Activated T-cell treated with anti-CD3 and anti-CD28 coated beads, Interleukin-2, amount 50 U/mL, for 72 hours (primary cell): ENCODE measurements at places on chromosomes 5 and 9.

DNA sequence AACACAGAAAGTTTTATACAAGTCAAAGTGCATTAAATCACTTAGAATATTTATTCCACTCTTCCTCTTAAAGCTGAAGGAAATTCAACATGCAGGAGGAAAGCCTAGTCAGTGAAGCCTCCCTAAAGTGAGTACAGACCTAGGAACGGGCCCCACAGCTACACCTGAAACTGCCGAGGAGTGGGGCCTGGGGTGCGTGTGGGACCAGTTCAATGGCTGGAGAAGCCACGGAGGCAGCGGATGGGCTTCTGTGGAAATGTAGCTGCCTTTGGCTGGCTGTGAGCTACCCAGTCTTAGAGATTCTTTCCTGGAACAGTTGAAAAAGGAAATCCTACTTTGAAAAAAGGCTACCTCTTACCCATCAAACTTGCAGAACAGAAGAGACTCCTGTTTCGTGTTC is 16.6 kb downstream of the ARPC5L start:
- no peak for DNase-seq

DNA sequence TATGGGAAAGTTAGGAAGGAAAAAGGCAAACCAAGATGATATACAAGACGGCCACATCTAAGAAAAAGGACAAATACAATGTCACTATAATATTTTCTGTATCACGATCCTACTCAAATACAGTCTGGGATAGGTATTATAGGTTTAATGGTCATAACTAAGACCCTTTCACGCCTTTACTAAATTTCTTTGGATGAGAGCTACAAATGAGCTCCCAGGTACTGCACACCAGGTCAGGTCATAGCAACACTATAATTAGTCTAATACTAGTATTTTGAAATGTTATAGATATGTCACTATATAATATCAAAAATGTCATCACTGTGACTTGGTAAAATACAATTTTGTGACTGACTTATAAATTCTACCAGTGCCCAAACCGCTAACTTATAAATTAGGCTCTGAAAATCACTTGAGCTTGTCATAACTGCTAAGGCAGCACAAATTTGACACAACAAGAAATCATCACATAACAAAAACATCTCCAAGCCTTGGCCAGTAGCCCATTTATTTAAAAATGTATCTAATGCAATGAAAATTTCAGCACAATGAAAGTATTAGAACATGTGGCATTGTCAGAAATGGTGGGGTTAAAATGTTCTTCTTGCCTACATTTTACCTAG is 6.9 kb downstream of the SELENOP start:
- DNase-seq = no peak

GRCh38 chr5:115194676-115195075 is 25.0 kb upstream of the TRIM36 start:
- DNase-seq = no peak

GRCh38 chr9:96453625-96454024 is 3.7 kb downstream of the HABP4 start:
- DNase-seq = no peak

DNA sequence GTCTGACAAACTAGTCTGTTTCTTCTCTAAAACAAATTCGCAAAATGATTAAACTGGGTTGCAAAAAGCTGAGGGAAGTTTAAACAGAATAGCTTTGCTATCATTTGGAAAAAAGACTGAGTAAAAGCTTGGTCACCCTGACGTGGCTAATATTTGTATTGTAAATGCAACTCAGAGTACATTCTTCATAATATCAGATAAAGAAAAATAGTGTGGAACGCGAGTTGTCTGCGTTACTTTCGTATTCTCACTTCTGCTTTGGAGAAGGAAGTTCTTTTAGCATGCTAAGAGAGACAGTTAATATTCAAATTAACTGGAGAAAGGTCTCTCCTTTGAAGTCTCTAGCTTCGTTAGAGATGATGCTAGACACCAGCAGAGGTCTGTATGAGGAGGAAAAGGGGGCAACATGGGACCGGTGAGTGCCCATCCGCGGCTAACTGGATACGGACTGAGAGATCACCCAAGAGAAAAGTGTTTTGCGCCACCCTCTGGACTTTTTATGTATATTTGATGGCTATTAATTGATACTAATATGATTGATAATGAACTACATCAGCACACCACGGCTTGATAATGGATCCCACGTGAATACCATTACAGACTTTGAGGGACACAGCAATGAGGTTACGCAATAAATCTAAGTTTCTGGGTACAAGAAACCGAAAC is 2.9 kb upstream of the CNTRL start:
- DNase-seq = peak; percentile 21

- no peak for DNase-seq
These were observed 53.5 kb downstream of the NIPSNAP3B start for GRCh38 chr9:104817437-104817836.

GRCh38 chr9:113361304-113362018 is 12.1 kb downstream of the BSPRY start:
- DNase-seq = no peak

DNA sequence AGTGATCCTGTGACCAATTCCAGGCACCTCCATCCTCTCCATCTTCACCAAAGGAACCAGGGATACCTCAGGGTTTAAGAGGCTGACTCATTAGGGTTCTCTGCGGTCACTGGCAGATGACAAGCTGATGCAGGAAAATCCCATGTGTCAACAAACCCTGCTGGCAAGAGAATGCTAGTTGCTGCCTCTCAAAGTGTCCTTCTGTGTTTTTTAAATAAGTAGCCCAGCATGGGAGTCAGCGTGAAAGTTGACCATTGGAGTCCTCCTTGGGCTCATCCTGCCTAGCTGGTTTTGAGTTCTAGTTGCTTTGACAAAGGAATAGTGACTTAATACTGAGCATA is 200.2 kb downstream of the SLIT3 start:
- no peak for DNase-seq

DNA sequence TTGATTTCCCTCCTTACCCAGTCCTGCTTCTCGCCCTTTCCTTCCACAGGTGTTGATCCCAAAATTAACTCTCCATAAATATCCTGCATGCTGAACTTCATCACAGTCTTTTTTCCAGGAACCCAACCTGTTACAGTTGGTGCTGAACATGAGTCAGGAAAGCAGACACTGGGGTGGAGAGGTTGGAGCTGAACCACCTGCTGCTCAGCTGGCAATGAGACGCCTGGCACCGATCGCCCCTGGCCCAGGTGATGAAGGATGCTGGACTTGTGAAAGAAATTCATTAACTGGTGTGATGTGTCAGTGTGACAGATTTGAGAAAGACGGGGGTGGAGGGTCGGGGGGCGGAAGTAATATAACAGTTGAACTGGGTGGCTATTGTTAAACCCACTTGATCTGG is 30.6 kb downstream of the CPLX2 start:
- no peak for DNase-seq

DNA sequence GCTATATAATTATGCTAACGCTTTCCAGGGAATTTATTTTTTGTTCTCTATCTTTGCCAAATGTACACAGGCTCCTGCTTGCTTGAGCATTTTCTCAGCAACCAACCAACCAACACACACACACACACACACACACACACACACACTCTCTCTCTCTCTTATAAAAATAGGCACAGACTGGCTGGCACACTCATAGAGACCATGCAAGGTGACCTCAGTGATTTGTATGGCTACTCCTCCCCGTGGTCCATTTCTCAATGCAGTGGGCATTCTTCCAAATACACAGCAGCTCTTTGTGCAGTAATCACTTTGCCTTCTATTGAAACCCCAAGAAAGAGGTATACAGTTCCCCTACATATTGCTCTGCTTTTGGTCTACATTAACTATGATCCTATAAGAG is 416.0 kb downstream of the MAN2A1 start:
- DNase-seq = no peak

- no peak for DNase-seq
These were observed 47.4 kb downstream of the HCN1 start for GRCh38 chr5:45648744-45649143.

- DNase-seq = peak; percentile 34
These were observed 56.2 kb upstream of the ZSWIM6 start for GRCh38 chr5:61275841-61276240.

DNA sequence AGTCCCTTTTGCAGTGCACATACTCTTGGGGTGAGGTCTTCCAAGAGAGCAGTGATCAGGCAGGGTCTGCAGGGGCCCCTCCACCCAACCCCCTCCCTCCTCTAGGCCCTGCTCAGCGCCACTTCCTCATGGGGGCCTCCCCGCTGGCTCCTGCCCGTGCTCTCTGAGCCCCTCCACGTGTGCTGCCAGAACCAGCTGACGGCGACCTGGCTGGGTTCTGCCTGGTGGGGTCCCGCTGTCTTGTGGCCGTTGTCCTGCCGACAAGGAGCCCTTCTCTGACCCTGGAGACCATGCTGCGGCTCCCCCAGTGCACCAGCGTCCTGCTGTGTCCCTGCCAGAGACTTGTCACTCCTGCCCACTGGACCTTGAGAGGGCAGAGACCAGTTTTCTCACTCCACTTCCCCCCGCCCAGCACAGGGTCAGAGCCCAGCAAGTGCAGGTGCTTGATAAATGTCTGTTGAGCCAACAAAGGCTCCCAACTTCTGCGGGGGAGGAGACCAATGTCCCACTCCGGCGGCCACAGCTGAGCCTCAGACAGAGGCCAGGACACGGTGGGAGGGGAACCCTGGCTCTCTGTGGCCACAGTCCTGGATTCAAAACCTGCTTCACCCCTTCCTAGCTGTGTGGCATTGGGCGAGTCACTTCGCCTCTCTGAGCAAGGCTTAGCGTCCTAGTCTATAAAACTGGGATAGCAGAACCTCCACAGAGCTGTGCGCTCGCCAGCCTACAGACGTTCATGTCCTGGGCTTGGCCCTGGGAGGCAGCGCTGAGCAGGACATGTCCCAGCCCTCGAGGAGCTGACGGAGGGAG is 24.8 kb downstream of the SARDH start:
- DNase-seq = no peak

DNA sequence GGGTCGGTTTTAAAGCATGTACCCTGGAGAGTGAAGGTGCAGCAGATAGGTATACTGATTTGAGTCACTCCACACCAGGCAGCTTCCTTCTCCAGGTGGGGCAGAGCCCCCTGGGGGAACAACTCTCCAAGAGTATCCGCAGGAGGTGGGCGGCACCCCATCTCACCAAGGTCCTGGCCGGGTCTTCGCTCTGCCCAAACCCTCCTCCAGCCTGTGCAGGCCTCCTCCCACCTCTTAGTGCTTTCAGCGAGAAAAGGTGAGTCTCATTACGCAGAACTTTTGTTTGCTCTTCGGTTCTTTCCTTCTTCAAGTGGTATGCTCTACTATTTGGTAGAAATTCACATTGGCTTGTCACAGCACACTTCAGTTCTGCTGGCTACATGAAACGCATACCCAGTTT is 13.7 kb downstream of the SPACA9 start:
- no peak for DNase-seq

GRCh38 chr9:135471791-135472640 is 7.6 kb upstream of the PPP1R26 start:
- DNase-seq = no peak

DNA sequence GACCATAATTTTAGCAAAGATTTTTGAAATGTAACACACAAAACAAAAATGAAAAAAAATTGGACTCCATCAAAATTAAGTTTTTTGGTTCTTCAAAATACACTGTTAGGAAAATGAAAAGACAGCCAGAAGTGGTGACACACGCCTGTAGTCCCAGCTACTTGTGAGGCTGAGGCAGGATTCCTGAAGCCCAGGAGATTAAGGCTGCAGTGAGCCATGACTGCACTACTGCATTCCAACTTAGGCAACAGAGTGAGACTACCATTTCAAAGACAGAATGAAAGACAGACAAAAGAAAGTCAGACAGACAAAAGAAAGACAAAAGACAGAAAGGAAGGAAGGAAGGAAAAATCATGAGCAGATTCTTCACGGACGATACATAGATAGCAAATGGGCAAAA is 7.5 kb downstream of the DIAPH1 start:
- no peak for DNase-seq

GRCh38 chr5:1127959-1128785 is 16.3 kb upstream of the SLC12A7 start:
- DNase-seq = no peak

DNA sequence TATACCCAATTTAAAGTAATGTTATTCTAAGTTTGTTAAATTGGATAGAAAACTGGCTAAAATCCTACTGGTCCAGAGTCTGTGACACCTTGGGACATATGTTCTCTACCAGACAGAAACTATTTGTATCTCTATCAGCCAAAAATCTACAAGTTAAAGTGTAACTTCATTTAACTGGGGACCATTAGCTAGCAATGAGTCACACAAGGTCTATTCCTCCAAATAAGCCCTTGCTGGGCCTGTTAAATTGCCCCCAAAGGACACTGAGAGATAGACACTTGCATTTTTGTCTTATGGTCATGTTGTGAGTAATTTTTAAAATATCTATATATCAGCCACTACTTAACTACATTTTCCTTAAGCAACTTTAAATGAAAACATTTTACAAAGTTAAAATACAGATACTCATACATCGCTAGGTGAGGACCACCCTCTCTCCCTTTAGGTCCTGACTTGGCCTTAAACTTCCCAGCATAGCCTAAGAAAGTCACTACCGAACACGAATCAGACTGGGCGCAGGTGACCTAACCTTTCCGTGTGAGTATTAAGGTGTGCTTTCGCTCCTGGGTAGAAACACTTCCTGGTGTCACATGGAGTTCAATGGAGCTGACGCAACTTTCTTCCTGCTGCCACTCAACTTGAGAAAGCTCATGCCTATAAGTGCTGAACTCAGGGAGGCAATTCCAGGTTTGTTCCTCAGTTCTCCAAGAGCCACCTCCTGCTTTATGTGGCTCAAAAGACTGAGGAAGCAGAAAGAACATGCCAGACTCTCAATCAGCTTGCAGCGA is 249.1 kb downstream of the DIRAS2 start:
- no peak for DNase-seq

DNA sequence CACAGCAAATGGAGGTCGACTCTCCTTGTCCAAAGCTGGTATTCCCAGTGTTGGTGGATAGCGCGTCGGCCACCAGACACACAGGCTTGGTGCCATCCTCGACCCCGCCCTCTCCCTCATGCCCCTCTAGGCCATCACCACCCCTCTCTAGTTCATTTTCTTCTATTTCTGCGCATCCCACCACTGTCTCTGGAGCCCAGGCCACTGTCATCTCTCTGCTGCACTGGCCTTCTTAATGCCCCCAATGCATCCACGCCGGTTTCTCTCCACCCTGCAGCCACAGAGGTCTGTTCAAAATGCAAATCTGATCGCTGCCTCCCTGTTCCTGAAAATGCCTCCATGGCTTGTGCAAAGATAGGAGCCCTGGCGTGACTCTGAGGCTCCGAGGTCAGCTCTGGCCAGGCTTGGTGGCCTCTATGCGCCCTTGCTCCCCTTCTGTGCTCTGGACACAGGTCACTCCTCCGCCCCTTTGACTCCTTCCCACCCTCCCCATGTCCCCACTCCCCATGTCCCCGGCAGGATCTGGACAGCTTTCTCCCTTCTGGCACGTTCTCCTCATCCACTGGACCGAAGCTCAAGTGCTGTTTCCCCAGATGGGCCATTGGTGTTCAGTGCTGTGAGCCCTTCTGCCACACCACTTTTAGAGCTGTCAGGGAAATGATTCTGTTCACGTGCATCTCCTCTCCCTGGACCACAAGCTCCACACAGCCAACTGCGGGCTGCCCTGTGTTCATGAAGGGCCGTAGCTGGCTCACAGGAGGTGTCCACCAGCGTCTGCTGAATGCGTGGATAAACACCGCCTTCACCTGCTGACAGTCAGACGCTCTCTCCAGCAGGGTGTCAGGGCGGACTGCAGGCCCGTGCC is 59.5 kb upstream of the RNF130 start:
- DNase-seq = no peak

- DNase-seq = no peak
These were observed 29.6 kb upstream of the OTULINL start for GRCh38 chr5:14552017-14552416.
